Stimulated activated CD4-positive, alpha-beta T cell treated with anti-CD3 and anti-CD28 coated beads, Interleukin-1b, Interleukin-23, amount 100 ng/mL, for 1 hour (primary cell): ENCODE measurements at places on chromosomes 6 and 20.

DNA sequence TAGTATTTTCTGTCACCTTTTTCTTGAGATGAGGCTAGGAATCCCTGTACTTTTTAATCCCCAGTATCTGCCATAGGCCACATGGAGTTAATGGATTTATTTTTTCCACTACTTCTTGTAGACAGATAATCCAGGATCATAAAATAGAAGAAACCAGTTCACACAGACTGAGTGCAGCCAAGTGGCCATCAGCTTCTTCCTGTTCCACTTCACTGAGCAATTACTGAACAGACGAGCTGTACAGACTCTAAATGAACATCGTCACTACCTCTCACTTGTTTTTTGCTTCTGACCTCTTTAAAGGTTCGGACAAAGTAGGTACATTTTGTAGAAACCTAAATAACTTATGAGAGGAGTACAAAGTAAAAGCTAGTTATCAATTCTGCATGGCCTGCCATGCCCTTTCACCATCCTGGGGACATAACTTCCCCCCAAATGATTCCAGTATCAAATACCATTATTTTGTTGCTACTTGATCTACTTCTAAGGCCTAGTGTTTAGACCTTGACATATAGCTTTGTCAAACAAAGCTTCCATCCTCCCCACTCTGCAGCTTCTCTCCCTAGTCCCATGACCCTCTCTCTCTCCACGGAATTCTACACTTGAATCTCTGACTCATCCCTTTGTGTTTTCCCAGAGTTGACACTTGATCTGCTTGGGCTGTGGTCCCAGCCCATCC is 34.4 kb upstream of the ARHGAP18 start:
- DNase-seq: no peak

DNA sequence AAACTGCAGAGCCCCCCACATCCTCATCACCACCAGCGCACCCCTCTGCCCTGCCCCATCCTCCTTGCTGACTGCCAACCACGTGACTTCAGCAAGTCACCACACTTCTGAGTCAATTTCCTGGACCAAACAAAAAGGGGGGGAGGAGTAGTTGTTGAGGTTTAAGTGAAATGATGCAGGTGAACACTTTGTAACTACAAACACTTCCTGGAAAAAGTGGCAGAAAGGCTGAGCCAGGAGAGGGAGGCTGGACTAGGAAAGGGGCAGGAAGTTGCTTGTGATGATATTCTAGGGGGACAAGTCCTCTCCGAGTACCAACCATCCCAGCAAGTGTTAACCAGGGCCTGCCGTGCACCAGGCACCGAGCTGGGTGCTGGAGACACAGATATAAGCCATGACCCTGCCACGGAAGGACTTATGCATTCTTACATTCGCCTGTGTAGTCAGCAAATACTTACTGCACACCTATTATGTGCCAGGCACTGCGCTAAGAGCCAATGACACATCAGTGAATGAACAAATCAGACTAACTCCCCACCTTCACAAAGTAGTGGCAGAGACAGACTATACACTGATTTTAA is 67.3 kb downstream of the PREX1 start:
- peak; percentile 32 for DNase-seq

DNA sequence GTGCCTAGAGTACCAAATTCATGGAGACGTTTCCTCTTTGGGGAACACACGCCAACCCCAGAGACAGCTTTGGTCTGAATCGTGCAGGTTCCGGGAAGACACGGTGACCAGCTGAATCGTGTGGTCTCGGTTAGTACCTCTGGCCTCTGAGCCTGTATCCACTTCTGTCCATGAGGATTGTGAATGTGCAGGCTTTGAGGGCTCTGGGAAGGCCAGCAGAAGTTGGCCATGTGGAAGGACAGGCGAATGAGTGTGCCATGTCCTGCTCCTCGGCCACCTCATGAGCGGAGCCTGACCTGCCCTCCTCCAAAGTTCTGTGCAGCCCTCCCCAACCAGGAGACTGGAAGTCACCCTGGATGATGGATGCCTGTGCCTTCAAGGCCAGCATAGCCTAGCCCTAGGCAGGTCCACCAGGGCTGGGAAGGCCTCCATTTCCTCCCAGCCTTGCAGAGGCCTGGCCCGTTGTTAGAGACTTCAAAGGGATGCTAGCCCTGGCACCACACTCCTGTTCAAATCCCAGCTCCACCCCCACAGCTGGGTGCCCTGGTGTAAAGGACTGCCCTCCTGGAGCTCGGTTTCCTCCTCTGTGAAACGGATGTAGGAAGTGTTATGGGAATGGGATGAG is 1.7 kb upstream of the TMEM74B start:
- no peak for DNase-seq

GRCh38 chr6:45378334-45378926 is 696 bp upstream of the SUPT3H start:
- DNase-seq: peak; percentile 7

- DNase-seq: no peak
Measured at GRCh38 chr6:44268095-44268628, 2.1 kb upstream of the TMEM151B start.

DNA sequence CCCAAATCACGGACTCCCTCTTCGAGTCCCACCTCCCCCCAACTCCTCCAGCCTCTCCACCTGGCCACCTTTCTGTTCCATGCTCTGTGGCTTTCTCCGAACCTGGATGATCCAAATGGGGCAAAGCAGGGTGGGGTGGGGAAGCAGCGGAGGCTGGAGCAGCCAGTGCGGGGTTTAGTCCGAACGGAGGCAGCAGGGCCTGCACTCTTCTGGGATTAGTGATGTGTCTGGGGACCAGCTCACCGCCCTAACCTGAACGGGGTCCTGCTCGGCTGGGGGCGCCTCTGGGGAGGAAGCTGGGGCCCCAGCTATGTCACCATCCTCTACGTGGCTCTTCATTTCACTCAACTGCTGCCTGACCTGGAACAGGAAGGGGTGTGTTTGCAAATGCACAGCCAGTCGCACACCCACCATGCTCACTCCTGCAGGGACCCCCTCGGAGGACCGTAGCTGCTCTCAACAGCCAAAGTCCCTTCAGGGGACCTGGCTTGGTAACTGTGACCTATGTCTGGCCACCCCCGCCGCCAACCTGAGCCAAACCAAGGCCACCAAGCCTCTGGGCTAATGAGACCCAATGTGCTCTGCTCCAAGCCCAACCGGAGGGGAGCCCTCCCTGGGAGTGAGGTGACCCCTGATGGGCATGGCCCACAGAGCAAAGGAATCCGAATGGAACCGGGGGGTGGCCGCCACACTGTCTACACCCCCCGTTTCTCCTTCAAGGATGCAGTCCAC is 46.8 kb downstream of the DSTN start:
- DNase-seq: no peak

DNA sequence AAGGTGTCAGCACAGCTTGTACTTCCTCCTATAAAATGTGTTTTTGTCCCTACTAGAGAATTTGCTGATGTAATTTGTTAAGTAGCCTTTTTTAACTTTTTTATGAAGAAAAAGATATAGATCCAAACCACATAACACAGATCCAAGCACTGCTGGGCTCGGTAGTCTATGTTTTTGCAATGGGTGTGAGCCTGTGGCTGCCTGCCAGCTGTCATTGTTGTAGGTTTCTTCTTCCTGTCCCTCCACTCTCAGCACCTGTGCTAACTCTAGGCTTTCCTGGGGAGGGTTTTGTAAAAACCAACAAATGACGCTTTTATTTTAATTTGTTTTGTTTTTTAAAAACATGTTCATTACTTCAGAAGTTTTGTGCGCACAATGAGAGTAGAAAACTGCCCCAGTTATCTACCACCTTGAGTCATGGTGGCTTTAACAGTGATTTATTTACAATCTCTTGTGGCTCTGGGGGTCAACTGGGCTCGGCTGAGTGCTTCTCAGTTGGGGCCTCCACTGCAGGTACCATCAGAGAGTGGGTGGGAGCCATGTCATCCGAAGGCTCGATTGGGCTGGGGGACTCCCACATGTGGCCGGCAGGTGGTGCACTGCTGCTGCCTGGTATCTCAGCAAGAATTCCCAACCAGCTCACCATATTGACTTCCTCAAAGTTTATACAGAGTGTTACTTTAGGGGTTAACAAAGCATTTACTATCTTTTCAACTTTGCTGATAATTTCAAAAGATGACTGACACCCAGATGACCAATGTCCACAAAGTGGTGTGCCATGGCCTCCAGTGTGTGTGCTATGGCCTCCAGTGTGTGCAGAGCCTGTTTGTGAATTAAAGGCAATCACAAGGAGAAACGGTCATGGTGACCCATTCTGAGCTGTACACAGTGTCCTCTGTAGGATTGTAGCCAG is 3.0 kb upstream of the CCR6 start:
- no peak for DNase-seq

GRCh38 chr6:108737594-108738546 is 110.4 kb upstream of the ARMC2 start:
- DNase-seq: no peak

GRCh38 chr6:27865850-27866356 is 46.3 kb downstream of the OR2B2 start:
- DNase-seq: no peak

- no peak for DNase-seq
Measured at GRCh38 chr6:39952167-39952566, 17.9 kb upstream of the MOCS1 start.

DNA sequence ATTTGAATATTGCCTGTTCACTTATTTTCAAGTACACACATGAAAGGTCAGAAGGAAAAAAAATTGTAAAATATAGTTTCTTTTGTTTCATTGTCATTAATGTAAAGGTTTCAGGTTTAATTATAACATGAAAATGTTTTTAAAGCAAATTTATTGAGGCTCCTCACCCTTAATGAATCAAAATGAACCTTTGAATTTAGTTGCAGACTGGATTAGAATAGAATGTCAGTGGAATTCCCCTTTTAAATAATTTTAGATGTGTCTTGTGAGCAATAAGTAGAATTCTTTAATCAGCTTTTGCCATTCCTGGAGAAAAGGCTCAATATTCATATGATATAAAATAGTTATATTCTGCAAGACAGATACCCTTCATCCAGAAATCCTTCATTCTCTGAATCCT is 70.7 kb upstream of the SMIM8 start:
- DNase-seq: no peak

- DNase-seq: no peak
Measured at GRCh38 chr20:62321521-62321948, 18.7 kb downstream of the ADRM1 start.

- DNase-seq: no peak
Measured at GRCh38 chr6:24110417-24110816, 15.6 kb upstream of the NRSN1 start.

DNA sequence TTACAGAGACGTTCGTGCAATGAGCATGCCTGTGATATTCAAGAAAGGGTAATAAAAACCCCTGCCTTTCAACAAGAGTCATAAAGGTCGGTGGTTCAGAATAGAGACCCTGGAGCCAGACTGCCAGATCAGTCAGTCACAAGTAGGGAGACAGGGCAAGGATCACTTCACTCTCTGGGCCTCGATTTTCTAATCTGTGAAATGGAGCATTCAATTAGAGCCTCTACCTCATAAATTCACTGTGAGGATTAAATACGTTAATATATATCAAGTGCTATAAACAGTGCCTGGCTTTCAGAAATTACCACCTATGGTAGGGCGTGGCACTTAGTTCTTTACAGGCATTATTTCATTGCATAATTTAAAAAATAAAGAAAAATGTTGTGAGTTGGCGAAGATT is 43.7 kb upstream of the EYA2 start:
- no peak for DNase-seq

DNA sequence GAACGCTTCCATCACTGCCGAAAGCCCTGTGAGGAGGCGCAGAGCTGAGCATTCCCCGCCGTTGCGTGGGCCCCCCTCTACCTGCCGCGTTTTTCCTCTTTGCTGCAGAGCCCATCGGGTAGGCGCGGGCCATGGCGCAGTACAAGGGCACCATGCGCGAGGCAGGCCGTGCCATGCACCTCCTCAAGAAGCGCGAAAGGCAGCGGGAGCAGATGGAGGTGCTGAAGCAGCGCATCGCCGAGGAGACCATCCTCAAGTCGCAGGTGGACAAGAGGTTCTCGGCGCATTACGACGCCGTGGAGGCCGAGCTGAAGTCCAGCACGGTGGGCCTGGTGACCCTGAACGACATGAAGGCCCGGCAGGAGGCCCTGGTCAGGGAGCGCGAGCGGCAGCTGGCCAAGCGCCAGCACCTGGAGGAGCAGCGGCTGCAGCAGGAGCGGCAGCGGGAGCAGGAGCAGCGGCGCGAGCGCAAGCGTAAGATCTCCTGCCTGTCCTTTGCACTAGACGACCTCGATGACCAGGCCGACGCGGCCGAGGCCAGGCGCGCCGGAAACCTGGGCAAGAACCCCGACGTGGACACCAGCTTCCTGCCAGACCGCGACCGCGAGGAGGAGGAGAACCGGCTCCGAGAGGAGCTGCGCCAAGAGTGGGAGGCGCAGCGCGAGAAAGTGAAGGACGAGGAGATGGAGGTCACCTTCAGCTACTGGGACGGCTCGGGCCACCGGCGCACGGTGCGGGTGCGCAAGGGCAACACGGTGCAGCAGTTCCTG is 693 bp downstream of the FAM50B start:
- no peak for DNase-seq

- no peak for DNase-seq
Measured at GRCh38 chr6:137706083-137706750, 160.8 kb upstream of the TNFAIP3 start.

DNA sequence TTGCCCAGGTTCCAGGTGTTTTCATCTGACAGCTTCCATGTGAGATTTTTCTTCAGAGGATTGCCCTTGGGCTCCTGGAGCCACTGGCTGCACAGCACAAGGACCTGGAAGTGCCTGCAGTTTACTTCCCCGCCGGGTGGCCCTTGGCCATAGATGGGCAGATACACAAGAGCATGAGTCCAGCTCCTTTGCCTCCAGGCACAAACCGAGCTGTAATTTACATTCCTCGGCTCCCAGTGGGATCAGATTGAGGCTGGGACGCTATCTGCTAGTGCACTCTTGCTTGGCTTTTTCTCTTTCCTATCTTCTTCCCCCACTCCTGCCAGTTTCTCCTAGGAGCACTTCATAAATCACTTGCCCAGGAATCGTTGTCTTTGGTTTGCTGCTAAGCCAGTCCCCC is 85.4 kb upstream of the RALY start:
- no peak for DNase-seq

GRCh38 chr20:48735112-48735511 is 92.7 kb downstream of the PREX1 start:
- no peak for DNase-seq

DNA sequence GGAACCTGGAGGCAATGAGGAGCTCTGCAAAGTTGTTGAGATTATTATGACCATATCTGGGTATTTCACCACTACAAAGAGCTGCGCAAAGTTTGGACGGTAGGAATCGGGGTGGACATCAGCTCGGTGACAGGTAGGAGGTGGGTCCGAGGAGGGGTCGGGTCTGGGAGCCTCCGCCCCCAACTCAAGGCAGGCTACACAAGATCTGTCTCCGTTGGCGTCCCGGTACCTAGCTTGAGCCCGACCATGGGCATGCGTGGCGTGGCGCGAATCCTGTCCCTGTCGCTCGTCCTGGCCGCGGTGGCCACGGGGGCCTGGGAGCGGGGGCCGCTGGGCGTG is 40.2 kb upstream of the ZNFX1 start:
- DNase-seq: no peak

DNA sequence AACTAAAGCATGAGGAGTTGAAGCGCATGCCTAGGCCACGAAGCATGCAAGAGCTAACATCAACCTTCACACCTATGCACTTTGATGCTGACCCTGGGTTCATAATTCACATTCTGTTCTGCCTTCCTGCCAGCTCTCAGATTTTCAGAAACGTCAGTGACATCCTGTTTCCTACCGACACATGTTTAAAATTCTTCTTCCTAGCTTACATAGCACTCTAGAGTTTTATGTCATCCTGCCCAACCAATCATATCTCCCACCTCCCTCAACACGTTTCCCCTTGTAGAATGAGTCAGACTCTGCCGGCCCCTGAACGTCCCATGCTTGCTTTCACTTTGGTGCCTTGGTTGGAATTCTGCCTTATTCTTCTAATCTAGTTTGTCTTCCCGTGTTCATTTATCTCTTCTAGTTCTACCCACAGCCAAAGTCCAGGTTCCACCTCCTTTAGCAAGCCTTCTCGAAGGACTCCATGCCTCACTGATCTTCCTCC is 97.2 kb upstream of the MAP7 start:
- DNase-seq: no peak
